Naive thymus-derived CD8-positive, alpha-beta T cell (primary cell): ENCODE measurements at places on chromosomes 3 and 15.

- DNase-seq: no peak
These were observed 107.8 kb upstream of the TGFBR2 start for GRCh38 chr3:30498587-30498967.

DNA sequence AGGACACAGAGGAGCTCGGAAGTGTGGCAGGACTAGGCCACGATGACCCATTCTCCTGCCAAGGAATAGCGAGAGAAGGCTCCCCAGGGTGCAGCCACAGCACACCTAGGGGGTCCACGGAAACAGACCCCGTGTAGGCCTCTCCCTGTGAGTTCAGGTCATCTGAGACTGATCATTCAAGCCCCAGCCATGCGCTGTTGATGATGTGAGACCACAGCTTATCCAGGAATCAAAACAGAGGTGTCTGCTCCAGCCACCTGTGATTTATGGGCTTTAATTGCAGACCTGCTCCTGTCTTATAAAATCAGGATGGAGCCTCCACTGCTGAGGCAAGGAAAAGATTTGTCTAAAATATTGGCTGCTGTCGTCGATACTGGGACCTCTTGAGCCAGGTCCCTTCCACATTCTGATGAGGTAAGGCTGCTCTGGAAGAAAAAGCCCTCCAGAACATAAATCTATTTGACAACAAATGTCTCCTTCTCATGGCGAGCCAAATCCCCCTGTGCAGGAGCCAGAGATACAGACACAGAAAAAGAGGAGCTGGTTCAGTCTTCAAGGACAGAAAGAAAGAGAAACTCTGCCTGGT is 186.7 kb downstream of the TJP1 start:
- DNase-seq: no peak

- DNase-seq: peak; percentile 31
These were observed 22.5 kb downstream of the SLC6A6 start for GRCh38 chr3:14424711-14425580.

- no peak for DNase-seq
These were observed 48.2 kb downstream of the PRKCI start for GRCh38 chr3:170270282-170270881.

GRCh38 chr3:118186051-118186450 is 848.6 kb downstream of the IGSF11 start:
- no peak for DNase-seq

- DNase-seq: peak; percentile 36
These were observed 8.7 kb downstream of the PXYLP1 start for GRCh38 chr3:141240286-141240685.

DNA sequence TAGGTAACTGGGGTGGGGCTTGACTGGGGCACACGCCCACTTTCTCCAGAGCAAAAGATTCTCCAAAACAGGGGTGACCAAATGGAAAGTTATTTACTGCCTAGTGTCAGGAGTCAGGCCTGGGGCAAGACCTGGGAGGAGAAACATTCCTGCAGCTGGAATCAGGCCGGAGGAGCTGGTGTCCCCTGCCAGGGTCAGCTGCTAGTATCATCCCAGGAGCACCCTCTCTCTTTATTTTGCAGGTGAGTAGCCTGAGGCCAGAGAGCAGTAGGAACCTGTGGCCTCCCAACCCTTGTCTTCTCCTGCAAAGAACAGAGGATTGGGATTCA is 32.9 kb downstream of the DNAJB8 start:
- DNase-seq: no peak

DNA sequence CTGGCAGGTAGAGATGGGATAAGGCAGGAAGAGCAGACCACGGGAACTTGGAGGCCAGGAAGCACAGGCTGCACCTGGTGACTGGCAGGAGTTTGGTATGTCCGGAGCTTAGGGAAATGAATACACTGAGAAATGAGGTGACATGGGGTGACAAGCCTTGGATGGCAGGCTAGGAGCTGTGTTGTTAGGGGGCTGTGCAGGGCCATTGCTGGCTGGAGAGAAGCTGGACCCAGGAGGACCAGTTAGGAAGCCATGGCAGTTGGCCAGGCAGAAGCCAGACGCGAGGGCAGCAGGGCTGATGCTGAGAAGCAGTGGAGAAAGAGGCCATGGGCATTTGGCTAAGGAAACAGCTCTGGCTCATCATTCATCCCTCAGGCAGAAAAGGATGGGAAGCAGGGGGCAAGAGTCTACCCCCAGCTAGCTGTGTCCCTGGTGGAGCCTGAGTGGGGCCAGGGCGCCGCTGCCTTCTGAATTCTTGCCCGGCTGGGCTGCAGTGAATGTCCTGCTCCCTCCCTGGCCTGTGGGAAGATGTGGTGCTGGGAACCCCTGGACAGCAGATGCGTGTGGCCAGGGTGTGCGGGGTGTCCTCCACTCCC is 255.8 kb downstream of the FAM43A start:
- no peak for DNase-seq

- DNase-seq: peak; percentile 35
These were observed 2.0 kb downstream of the FOXP1 start for GRCh38 chr3:71581457-71582035.

- no peak for DNase-seq
These were observed 13.8 kb upstream of the CCR9 start for GRCh38 chr3:45872569-45872968.

DNA sequence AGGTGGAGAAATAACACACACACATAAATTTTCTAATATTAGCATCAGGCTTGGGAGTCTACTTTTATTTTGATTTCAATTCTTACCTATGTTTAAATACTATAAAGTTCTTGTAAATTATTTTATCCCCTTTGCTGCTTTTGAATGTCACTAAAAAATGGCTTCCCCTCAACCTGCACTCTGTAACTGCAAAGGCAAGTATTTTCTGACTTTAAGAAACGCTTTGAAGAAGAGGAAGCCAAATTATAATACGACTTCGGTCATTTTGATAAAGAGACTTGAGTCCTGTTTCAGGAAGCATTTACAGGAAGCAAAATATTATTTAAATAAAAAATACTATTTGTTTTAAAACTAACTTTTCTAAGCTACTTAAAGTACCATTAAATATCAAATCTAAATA is 627.7 kb upstream of the AGTR1 start:
- DNase-seq: no peak

DNA sequence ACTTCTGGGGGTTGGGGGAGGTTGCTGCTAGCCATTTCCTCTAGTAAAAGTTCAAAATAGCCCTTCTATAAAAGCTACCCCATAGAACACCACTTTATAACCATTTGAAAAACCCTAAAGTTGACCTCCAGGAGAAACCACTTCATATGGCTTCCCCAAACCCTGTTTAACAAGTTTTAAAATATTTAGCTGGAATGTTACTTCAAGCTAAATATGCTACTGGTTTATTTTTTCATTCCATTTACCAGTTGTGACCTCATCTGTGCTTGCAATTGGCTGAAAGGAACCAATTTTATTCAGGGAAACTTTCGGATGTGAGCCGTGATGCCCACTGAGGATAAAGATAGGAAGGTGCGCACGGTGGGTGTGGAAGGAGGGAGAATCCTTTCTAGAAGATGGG is 221.3 kb downstream of the SUCLG2 start:
- DNase-seq: no peak

DNA sequence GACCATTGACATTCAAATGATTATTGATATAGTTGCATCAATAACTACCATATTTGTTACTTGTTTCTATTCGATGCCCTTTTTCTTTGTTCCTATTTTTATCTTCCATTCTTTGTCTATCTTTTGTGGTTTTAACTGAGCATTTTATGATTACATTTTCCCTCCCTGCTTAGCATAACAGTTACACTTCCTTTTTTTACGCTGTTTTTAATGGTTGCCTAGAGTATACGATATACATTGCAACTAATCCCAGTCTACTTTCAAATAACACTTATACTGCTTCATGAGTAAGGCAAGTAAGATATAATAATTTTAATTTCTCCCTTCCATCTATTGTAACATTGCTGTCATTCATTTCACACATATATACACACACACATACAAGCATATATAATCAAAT is 26.3 kb downstream of the COL6A6 start:
- DNase-seq: no peak

GRCh38 chr3:178100908-178101307 is 435.3 kb upstream of the KCNMB2 start:
- no peak for DNase-seq

- DNase-seq: no peak
These were observed 63.3 kb upstream of the GATM start for GRCh38 chr15:45441686-45442085.

DNA sequence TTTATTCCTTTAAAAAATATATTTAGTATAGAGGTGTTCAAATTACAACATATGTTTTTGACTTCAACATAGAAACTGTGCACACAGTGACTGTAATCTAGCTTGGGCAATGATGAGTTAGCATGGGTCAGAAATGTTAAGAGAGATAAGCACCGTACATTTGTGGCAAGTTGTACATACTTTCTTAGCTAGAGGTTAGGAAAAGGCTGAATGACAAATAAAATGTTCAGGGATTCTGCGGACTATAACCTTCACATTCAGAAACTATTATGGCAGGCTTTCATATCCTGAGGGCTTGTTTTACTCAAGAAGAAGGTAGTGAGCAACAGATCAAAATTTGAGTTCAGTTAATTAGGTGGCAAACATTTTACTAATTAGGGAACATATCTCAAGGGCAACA is 379.7 kb upstream of the EPHA6 start:
- no peak for DNase-seq

- no peak for DNase-seq
These were observed 624.8 kb upstream of the LMCD1 start for GRCh38 chr3:7876741-7877297.

GRCh38 chr15:49620199-49620598 is 419 bp downstream of the FAM227B start:
- DNase-seq: no peak

DNA sequence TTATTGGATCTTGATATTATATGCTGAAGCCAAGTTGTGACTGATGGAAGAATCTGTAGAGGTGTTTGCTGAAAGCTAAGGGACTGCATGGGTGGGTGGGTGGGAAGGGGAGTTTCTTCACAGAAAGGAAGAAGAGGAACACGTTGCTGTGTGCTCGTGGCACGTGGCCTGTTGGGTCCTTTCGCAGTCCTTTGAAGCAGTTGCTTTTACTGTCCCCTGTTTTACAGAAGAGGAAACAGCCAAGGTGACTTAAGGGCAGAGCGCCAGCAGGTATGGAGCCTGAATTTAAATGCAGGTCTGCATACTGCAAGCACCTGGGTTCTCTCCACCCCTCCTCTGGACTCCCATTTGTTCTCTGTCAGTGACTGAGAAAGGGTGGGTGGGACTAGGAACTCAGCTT is 59.4 kb upstream of the PRR23C start:
- DNase-seq: no peak

- no peak for DNase-seq
These were observed 36.0 kb downstream of the SENP5 start for GRCh38 chr3:196903740-196904139.

DNA sequence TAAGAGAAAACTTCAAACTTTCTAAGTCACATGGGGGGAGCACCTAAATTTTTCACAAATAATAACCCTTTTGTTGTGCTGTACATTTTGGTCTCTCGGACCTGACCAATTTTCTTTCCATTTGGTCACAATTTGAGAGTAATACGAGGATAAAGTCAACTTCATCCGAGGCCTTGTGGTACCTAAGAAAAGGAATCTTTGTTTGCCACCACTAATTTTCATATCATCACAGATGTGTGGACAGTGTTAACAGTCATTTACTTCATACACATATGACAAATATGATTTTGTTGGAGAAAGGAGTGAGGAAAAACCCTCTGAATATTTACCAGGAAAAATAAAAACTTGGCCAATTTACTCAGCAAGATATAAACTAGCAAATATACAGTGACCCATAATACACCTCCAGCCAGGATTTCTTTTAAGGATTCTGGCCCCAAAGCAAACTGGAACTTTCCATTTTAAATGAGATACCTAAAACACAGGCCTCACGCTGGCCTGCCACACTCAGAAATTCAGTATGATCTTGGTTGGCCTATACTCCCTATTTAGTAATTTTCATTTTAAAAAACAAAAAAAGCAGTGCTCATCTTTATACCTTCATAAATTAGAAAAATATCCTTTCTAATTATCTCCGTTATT is 40.7 kb downstream of the VGLL4 start:
- DNase-seq: no peak

DNA sequence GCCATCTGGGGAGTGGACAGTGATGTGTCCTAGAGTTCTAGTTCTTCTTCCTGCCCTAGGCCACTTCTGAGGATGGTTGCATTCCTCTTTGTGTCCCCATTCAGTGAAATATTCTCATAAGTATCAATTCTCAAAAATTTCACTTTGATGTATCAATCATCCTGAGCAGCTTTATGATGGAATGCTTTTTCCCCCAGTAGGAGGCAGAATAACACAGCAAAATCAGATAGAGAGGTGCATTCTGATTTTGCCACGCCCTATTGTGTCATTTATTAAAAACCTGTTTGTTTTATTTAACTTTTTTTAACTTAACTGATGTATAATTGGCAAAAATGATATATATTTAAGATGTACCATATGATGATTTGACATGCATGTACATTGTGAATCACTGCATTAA is 656.0 kb upstream of the GRM7 start:
- DNase-seq: no peak

- DNase-seq: no peak
These were observed 22.5 kb upstream of the BFSP2 start for GRCh38 chr3:133377396-133377795.

GRCh38 chr15:92603743-92604470 is 51.7 kb downstream of the FAM174B start:
- DNase-seq: no peak

DNA sequence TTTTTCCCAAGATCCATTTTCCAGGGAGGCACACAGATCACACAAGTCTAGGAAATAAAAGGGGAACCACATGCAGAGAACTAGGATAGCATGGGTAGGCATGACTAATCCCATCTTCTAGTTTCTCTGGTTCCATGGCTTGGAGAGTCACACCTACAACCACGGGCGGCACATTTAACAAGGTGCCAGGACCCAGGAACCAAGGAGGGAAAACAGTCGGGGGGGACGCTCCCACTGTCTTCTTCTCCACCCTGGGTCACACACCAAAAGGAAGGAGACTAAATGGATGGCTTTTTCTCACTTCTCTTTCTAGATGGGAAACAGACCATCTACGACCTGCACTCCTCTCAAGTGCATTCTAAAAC is 4.6 kb upstream of the SMCO1 start:
- DNase-seq: no peak

DNA sequence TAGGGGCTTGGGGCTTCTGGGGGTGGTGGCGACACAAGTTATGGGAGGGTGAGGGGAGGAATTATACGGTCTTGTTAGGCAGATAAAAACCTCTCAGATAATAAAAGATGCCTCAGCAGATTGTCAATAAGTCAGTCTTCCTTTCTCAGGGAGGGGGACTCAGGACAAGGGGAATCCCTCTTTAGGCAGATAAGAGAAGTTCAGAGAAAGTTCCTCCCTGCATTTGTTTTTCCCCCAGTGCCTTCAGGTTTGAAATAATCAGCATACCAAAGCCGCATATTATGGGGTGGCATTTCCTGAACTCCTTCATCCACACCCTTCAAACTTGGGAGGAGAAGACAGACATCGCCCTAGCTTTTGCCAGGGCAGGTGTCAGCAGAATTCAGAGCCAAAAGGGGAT is 8.5 kb downstream of the PPCDC start:
- no peak for DNase-seq

DNA sequence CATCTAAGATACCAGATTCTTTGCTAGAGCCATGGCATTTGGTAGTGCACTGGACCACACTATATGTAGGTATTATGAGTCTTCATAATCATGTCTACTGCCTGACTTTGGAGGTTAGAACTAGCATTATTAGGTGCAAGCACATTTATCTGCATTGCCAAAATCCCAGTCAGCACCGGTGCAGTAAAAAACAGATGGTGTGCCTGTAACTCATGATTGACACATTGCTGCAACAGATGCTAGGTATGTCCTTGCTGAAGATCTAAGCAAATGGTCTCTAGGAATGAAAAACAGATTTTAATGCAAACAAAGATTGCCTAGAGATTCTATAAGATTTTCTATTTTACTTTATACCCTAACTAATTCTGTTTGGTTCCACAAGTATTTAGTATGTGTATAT is 47.7 kb downstream of the MYO5A start:
- no peak for DNase-seq
